ENCODE measurements at places on chromosomes 5 and 9.

- no peak for DNase-seq
These were observed 541 bp upstream of the TBCA start for GRCh38 chr5:77776554-77777206.

DNA sequence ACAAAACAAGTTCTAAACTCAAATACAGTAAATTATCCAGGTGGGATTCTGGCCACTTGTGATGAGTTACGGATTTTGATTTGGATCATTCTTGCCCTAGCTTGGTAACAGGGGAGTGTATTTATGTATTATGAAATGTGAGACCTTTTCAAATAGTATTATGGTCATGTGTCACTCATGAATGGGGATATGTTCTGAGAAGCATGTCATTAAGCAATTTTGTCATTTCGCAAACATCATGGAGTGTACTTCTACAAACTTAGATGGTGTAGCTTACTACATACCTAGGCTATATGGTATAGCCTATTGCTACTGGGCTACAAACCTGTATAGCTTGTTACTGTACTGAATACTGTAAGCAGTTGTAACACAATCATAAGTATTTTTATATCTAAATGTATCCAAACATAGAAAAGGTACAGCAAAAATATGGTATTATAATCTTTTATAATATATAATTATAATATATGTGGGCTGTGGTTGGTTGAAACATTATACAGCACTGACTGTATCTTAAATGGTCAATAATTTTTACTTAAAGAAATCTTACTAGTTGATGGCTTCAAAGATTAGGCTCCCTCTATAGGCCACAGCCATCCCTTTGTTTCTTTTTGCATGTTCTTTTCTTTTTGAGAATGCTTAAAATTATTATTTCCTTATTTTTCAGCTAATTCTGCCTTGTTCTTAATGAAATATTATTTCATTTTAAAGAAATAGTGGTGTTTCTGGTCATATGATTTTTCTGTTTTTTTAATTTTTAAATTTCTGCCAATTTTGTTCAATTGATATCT, 128.4 kb downstream of the MAST4 start:
- DNase-seq, result no peak

GRCh38 chr5:14213813-14214585, 70.9 kb downstream of the TRIO start:
- DNase-seq, result no peak

GRCh38 chr5:85628153-85628552, 989.6 kb upstream of the COX7C start:
- DNase-seq, result no peak

DNA sequence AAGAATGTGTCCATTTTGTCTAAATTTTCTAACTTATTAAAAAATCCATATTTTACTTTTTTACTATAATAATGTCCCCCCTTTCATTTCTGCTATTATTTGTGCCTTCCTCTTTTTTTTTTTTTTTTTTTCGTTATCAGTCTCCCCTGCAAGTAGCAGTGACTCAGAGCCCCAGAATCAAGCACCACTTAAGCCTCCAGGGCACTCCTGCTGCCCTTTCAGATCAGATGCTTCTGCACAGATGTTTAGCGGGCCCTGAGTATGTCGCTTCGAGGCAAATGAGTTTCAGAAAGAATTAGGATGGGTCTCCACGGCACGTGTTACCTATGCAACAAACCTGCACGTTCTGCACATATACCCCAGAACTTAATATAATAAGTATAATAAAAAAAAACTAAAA, 11.7 kb downstream of the MED7 start:
- no peak for DNase-seq

DNA sequence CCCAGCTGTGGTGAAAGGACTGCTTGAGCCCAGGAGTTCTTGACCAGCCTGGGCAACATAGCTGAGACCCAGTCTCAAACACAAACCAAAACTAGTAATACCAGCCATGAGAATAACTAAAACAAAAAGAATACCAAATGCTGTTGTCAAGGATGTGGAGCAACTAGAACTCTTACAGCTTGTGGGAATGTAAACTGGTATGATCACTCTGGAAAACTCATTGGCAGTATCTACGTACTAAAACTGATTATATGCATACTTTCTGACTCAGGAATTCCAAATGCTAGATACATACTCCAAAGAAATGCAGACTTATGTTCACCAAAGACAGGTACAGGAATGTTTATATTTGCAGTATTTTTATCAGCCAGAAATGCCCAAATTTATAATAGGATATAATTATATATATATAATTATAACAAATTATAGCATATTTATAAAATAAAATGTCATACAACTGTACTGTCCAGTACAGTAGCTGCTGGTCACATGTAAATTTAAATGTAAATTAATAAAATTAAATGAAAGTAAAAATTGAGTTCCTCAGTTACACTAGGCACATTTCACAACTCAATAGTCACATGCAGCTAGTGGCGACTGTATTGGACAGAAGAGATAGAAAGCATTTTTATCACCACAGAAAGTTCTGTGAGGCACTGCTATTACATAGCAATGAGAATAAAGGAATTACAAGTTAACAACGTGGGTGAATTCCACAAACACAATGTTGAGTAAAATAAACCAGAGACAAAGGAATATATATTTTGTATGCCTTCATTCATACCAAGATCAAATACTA, 118.5 kb downstream of the GNAQ start:
- DNase-seq, result no peak

DNA sequence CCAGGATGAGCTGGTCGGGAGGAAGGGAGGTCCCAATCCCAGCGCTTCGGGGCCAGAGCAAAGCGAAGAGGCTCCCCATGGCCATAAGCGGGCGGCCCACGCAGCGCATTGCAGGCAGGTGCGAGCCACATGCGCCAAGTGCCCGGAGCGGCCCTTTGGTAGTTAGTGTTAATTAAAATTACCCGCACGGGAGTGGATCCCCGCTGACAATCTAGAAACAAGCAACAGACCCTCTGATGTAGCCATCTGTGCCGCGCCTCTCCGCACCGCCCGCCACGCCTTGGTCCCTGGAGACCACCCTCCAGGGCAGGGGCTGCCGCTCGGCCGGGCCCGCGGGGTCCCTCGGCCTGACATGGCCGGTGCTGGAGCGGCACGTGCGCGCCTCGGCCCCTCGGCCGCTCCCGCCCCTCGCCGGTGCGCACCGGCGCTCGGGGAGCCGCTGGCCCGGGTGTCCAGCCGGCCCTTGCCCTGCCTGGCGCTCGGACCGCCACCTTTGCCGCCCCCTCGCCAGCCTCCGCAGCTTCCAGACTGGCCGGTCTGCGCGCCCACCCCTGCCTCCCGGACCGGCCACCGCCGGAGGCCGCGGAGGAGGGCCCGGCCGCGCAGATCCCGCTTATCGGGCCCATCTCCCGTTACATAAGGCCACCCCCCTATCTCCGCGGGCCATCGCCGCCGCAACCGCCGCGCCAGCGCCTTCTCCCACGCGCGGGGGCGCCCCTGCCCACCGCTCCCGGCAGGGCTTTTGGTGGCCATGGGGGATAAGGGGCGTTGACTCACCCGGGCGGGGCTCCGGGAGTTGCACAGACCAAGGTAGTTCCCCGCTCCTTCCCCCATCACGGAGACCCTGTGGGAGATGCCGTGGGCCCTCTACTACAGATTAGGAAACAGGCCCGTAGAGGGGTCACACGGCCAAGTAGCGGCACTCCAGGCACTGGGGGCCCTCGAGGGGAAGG, 1.9 kb upstream of the IL13 start:
- DNase-seq, result no peak

DNA sequence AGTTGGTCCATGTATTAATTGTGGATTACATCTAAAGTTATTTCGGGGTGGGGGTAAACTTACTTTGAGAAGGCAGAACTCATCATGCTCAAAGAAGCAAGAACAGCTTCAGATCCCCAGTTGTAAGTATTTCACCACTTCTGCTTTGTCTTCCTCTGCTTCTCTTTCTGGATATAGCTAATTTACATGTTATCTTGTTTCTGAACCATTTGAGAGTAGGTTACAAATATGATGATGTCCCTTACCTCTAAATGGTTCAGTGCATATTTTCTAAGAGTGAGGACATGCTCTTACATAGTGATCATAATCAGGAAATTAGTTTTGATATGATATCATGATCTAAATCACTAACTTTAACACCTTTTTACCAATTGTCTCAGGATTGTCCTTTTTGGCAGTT, 11.9 kb downstream of the TRIO start:
- DNase-seq, result no peak
